ENCODE measurements at places on chromosomes 13 and 19. TPM values are rescaled to one million over a fixed set of nuclear protein-coding genes. Genes with fewer than 3 reads are reported as not detected.

GRCh38 chr13:77448689-77449088 lies 86.8 kb upstream of the SCEL start:
- no peak for DNase-seq

DNA sequence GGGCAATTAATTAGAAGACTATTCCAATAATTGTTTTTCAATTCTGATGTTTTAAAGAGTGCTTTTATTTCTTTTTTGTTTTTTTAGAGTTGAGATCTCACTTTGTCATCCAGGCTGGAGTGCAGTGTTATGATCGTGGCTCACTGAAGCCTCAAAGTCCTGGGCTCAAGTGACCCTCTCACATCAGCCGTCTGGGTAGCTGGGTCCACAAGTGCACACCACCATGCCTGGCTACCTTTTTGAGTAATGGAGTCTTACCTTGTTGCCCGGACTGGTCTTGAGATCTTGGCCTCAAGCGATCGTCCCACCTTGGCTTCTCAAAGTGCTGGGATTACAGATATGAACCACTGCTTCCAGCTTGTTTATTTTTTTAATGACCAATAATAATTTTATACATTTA lies 207.8 kb downstream of the NDFIP2 start:
- DNase-seq, result no peak

The PCDH17 gene
- total RNA-seq, result 94.2 TPM

The ZNF135 gene
- total RNA-seq, result 11.8 TPM

The LYPD3 gene
- under 0.01 TPM for total RNA-seq

GRCh38 chr19:18536475-18536874 lies 6.9 kb downstream of the FKBP8 start:
- DNase-seq, result no peak

DNA sequence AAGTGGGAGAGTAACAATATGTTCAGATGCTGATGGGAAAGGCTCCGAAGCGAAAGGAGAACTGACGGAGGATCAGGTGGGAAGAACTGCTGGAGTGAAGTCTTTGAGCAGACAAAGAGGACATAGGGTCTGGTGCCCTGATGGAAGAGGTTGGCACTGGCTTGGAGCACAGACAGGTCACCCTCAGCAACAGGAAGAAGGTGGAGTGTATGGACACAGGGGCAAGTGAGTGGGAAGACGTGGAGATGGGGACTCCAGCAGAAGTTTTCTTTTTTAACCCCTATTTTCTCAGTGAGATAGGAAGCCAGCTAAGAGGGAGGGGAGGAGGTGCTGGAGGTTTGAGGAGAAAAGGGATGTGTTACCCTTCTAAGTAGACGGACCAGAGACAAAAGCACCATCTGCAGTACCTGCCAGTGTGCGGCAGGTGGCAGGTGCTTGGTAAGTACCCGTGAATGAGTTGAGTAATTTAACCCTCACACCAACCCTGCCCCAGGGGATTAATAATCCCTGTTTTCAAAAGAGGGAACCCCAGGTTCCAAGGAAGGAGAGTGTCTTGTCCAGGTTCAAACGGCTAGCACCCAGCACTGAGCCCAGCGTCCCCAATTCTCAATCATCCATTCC lies 11.2 kb downstream of the HAS1 start:
- DNase-seq, result no peak

GRCh38 chr13:34340534-34340933 lies 522.6 kb downstream of the RFC3 start:
- DNase-seq, result no peak

The KASH5 gene
- total RNA-seq, result not detected

The IGFL2 gene
- 0.82 TPM for total RNA-seq

DNA sequence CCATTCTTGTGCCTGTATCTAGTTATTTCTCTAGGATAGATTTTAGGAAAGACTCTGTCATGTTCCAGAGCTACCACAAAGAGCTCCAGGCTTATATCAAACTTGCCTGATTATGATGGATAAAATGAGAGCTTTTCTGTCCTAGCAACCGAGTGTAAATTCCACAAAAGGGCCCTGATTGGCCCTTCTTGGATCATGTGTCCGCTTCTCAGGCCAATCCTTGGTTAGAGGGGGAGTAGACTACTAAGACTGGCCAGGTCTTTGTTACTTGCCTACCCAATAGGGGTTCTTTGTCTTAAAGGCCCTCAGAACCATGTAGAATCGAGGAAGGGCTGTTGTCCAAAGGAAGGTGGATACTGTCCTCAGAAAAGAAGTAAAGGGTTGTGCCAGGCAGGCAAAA lies 2.4 kb downstream of the DHX34 start:
- DNase-seq, result no peak

All from frontal cortex (tissue), 4 donors.